ENCODE measurements at places on chromosomes 7 and 10.
A peak's percentile ranks its signal among the peaks of the same experiment; 100 is the strongest.

DNA sequence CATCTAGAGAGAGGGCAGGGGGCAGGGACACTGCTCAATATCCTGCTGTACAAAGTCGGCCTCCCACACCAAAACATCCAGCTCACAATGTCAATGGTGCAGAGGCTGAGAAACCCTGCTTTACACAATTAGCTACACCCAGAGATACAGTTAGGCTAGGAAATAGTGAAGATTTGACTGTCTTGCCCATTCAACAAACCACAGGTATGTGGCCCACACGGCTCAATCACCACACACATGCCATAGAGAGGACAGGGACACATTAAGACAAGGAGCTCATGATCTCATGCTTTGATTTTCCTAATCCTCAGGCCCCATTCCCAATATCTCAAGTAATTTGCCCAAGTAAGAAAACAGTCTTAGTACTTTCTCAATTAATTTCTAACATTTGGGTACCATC, 110.4 kb downstream of the OSBPL3 start:
- no peak for DNase-seq

GRCh38 chr7:74519395-74519794, 65.7 kb downstream of the GTF2IRD1 start:
- no peak for DNase-seq

- no peak for DNase-seq
Observed at GRCh38 chr10:78726171-78726570, 342.6 kb upstream of the ZMIZ1 start.

- DNase-seq, result no peak
Observed at GRCh38 chr7:131067220-131067619, 260.5 kb upstream of the MKLN1 start.

GRCh38 chr7:37007691-37008090, 283.4 kb upstream of the AOAH start:
- no peak for DNase-seq

GRCh38 chr10:62165803-62166202, 102.8 kb downstream of the RTKN2 start:
- DNase-seq, result no peak

GRCh38 chr7:116395141-116395791, 104.3 kb upstream of the CAV2 start:
- DNase-seq, result no peak

DNA sequence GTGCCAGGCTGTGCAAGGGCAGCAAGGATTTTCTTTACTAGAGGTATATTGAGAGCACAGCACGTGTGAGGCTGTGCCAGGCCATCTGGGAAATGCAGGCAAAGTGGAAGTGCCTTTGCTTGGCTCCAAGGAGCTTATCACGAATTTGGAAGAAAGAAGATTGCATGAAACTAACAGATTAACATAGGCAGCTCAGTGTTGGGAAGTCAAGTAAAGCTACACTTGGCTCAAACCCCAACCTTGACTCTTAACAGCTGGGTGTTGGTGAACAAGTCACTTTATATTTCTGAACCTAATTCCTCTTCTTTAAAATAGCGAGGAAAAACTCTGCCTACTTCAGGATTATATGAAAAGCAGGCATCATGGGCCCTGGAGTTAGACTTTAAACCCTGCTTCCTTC, 105.2 kb downstream of the PLCE1 start:
- no peak for DNase-seq

GRCh38 chr10:17536221-17536620, 81.0 kb downstream of the HACD1 start:
- DNase-seq, result no peak

GRCh38 chr10:96494694-96495093, 19.0 kb downstream of the TLL2 start:
- no peak for DNase-seq

DNA sequence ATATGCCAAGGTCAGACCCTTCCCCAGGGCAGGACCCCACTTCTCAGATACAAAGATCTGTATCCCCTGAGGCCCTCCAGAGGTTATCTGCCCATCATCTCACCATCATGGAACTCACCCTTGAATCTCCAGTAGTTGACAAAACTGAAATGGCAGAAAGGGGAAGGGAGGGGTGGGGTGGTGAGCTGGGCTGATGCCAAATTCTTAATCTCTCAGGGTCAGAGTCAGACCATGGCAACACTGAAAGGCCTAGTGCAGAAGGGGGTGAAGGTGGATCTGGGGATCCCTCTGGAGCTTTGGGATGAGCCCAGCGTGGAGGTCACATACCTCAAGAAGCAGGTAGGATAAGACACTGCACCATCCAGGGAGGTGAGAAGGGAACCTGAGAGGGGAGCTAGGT, 3.1 kb downstream of the CNPY4 start:
- DNase-seq, result no peak

DNA sequence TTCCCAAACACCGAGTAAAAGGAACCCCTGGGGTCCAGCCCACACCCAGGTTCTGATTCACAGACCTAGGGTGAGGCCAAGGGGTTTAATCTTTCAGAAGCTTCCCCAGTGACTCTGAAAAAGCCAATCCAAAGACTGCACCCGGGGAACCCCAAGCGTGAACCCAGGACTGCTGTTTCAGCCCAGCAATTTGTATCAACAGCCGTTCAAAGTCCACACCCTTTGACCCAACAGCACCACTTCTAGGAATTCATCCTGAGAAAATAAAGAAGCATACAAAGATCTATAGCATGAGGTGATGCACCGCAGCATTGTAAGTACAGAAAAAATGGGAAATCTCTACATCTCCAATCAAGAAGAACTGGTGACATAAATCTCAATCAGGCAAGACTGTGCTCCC, 24.4 kb downstream of the DLG5 start:
- DNase-seq, result no peak

DNA sequence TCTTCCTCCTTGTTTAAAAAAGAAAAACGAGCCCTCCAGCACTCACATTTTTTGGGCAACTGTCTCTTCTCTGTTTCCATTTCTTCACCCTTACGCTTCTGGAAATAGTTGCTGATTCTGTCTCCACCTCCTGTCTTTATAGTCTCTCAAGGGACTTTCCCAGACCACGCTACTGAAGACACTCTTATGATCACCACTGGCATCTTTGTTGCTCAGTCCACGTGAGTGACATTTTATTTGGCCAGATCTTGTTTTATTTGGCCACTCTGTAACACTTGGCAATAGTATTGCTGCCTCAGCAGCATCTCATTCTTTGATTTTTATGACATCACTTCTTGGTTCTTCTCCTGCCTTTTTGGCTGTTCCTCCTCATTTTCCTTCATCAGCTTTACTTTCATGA, 21.6 kb upstream of the NME8 start:
- no peak for DNase-seq

GRCh38 chr7:47778153-47778661, 170.1 kb downstream of the PKD1L1 start:
- DNase-seq, result no peak

DNA sequence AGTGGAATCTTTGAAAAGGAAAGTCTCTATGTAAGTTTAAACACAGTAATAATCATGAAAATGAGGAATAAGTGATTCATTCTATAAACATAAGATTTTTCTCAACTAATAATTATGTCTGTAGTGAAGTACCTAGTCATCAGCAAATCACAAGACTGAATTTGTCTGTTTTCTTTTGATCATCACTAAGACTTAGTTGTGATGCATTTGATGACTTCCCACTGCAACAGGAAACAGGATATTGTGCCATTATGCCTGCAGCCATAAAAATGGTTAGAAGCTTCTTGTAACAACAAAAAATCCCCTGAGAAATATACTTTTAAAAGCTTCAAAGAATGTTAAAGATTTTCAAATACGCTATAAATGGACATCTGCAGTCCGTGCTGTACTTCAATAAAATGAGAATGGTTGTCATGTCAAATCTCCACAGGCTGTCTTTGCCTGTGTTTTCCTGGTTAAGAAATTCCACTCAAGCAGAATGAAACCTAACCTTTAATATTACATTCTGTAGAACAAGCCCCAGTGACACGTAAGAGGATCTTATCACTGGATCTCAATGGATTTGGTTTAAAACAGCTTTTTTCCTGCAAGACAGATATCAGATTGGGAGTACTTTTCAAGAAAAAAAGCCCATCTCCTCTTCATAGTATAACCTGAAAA, 1262.3 kb upstream of the PHF14 start:
- no peak for DNase-seq

- no peak for DNase-seq
Observed at GRCh38 chr10:58672845-58673244, 160.2 kb downstream of the BICC1 start.

- DNase-seq, result no peak
Observed at GRCh38 chr7:116197360-116197759, 13.0 kb upstream of the TES start.

DNA sequence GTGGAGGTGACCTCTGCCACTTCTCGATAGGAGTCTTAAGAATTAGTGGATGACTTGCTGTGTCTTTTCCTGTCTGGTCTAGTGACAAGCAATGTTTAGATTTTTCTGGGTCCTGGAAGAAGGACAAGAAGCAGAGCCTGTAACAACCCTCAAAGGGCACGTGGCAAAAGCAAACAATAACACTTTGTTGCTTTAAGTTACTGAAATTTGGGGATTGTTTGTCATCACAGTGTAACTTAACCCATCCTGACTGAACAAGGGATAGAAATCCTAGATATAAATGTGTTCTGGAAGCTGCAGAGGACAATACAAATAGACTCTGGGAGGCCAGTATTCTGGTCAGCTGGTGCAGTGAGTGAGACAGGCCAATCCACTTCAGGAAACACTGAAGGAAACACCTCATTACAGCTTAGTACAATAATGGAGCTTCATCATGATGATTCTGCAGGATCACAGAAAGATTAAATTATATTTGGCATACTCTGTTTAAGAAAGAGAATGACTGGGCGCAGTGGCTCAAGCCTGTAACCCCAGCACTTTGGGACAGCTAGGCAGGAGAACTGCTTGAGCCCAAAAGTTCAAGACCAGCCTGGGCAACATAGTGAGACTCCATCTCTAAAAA, 23.3 kb downstream of the ENKUR start:
- no peak for DNase-seq

DNA sequence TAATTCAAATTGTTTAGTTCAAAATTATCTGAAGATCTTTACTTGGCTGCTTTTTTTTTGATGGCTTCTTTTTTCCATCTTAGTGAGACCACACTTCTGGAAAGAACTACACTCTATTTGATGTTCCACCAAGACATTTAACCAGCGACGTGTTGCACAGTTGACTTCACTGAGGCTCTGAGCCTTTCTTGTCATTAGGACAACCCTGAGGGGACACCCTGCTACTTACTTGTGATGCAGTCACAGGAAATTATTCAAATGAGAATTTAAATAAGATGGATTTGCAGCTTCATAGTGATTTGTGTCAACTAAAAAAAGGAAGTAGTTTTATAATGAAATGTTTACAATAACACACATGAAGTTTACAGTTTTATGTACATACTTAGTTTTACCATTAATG, 25.6 kb upstream of the PIK3CG start:
- DNase-seq, result peak; percentile 41

GRCh38 chr10:30059209-30060107, at the start of gene JCAD:
Gene JCAD (minus strand): TSS chr10:30059586. CDS start chr10:30047812, 11,774 bp downstream.
- peak; percentile 64 for DNase-seq

DNA sequence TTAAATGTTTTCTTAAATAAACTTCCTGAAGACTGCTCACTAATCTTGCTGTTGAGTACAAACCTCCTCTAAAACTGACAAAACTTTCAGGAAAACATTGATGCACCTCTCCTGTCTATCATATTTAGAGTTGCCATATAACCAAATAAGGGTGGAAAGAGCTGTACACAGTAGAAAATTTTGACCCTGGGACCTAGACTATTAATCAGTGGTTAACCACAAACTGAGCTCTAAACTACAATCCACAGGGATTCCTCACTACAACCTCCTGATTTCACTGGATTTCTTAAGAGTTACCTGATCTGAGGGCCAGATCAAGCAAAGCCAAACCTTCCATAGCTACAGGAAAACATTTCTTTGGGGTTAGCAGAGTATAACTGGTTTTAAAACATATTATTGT, 39.9 kb upstream of the WNT16 start:
- DNase-seq, result no peak

DNA sequence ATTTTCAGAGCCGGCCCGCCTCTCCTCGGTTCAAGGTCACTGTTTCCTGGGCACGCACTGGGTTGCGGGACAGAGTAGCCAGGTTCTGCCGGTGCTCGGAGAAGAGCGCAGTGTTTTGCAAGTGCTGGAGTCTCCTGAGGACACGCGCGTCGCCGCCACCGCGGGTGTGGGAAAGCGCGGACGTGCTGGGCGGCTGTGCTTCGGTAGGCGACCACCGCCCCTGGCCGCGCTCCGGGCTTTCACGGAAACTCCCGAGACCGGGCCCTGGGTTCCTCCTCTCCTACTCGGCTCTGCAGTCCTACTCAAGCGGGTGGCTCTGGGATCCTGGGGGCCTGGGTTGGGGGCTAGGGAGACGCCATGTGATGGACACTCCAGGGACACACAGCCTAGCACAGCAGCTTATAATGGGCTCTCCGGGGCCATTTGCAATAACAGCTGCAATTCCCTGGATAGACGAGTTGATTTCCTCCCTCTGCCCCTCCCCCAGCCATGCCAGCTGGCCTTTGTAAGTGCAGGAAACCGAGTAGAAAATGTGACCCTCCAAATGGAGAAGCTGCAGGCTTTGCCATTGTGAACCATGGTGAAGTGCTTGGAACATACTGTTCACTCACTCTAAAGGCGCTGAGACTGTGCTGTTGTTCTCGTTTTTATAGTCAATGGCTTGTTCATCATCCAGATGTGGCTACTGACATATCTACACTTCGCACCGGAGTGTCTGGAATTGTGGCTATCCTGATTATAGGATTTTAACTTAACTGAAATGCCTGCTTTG, 2.1 kb downstream of the FRAT1 start:
- DNase-seq, result no peak

GRCh38 chr10:49760789-49761188, 1.3 kb downstream of the OGDHL start:
- DNase-seq, result no peak

DNA sequence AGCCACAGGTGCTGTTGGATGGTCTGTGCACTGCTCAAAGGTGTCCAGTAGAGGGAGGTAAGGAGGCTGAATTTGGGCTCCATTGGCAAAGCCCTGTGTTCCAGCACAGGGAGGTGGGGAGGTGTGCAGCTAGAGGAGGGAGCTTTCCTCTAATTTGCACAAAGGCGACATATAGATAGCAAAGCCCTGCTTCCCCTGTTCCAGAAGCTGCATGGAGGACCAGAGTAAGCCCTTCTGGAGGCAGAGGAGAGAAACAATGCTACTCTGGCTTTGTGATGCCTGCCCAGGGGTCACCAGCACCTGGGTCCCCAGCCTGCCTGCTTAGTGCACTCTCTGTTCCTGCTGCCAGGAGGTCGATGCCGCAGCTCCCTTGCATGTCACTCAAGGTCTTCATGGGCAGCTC, 3.4 kb upstream of the ARHGAP22 start:
- DNase-seq, result peak; percentile 80

DNA sequence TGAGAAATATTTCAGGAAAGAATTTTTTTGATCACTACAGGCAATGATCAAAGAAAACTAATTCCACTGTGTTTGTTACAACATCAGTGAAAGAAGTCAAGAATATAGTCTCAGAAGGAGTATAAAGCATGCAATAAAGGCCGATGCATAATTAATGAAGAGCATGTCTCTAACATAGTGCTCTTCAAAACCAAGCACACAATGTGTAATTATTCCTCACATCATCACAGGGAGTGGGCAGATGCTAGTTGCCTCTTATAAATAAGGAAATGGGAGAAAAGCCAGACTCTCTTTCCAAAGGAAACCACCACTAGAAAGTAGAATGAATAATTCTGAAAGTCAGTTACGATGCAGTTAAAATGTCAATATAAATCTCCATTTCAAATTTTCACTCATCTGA, 220.1 kb downstream of the TEX36 start:
- DNase-seq, result no peak
